ENCODE measurements at places on chromosomes 5 and 9. TPM values are rescaled to one million over a fixed set of nuclear protein-coding genes. Genes with fewer than 3 reads are reported as not detected.

Gene PPP2R2B
- 0.85 TPM for total RNA-seq

Gene SLC34A3
- total RNA-seq = not detected

Gene ARAP3
- 3.2 TPM for total RNA-seq

Gene FAM153A
- total RNA-seq = 54.0 TPM

Gene UCK1
- total RNA-seq = 16.5 TPM

Gene PROB1
- 3.2 TPM for total RNA-seq

Gene SHISAL2B
- not detected for total RNA-seq

Gene SUB1
- 458 TPM for total RNA-seq

Gene ADGRD2
- total RNA-seq = not detected

Gene ADAMTS13
- 2.5 TPM for total RNA-seq

Measured in activated CD4-positive, alpha-beta T cell treated with anti-CD3 and anti-CD28 coated beads for 36 hours (primary cell).